Muscle of leg (tissue), 16 donors: ENCODE measurements at places on chromosomes 16 and 17. TPM values are rescaled to one million over a fixed set of nuclear protein-coding genes. Genes with fewer than 3 reads are reported as not detected.

DNA sequence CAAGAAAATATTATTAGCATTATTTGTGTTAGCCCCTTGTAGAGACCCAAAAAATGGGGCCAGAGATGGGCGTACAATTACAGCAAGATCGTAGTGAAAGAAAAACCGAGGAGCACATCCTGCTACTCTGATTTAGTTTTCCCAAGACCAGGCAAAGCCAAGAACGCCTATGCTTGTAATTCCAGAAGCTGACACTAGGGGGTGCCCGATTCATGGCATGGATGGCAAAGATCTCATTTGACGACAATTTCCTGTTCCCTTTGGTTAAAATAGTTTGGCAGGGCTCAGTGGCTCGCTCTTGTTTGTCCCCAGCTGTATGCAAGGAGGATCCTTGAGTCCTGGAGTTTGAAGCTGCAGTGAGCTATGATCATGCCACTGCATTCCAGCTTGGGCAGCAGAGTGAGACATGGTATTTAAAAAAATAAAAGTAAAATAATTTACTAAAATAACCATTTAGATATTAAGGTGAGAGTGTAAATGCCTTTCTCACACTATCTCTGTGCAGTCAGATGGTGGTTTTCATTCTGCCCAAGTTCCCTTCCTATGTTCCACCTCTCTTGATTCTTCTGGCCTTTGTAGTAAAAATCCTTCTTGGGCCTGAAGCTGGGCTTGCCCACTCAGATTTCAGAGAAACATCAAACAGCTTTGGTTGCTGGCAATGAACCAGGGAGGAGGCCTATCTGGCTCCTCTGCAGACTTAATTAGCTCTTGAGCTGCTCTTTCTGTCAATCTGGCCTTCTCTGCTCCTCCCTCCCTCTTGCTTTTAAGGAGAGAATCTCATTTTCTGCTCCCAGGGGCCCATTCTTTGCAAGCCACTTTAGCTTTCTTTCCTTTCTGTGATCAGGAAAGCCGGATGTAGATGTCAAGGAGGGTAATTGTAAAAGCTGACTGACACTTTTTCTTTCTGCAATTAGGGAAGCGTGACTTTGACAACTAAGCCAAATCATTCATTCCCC, 31.2 kb downstream of the TMEM238L start:
- peak; percentile 64 for DNase-seq
- no peak overlapping the region for H3K4me3 ChIP-seq
- H3K27ac ChIP-seq: peak overlapping the region; percentile 3
- H3K4me1 ChIP-seq: peaks cover 11% of the 10 kb centered on the region
- H3K27me3 ChIP-seq: no peaks in the 10 kb centered on the region

DNA sequence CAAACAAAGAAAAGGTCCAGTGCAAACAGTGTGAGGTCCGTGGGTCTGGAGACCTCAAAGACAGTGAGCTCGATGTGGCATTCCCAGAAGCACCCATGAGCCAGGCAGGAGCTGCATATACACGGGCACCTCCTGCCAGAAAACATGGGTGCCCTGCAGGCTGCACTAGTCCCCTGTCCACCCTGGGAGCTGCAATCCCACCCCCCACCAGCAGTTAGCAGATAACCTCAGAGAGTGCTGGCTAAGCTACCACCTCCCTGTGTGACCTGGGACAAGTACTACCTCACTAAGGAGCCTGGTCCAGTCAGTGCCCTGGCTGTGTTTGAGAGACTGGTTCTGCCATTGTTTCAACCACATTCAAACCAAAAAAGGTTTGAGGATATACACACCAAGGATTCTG, 135.7 kb downstream of the ZNF423 start:
- no peak overlapping the region for H3K4me3 ChIP-seq
- H3K36me3 ChIP-seq: no peaks in the 10 kb centered on the region
- H3K27me3 ChIP-seq: no peaks in the 10 kb centered on the region
- peaks cover 15% of the 10 kb centered on the region for H3K4me1 ChIP-seq
- H3K27ac ChIP-seq: no peak overlapping the region

- H3K27ac ChIP-seq: peak overlapping the region; percentile 83
- no peaks in the 10 kb centered on the region for H3K27me3 ChIP-seq
- H3K4me1 ChIP-seq: peaks cover 30% of the 10 kb centered on the region
- no peaks in the 10 kb centered on the region for H3K36me3 ChIP-seq
- peak; percentile 96 for DNase-seq
Observed at GRCh38 chr17:68775318-68775717, 174.2 kb upstream of the FAM20A start.

- H3K27me3 ChIP-seq: no peaks in the 10 kb centered on the region
- H3K4me1 ChIP-seq: no peaks in the 10 kb centered on the region
- no peak overlapping the region for H3K4me3 ChIP-seq
- no peaks in the 10 kb centered on the region for H3K36me3 ChIP-seq
- H3K27ac ChIP-seq: no peak overlapping the region
Observed at GRCh38 chr16:27439271-27440018, 37.5 kb downstream of the IL21R start.

GRCh38 chr16:85492295-85492864, 120.7 kb upstream of the GSE1 start:
- peak overlapping the region; percentile 13 for H3K27ac ChIP-seq
- no peaks in the 10 kb centered on the region for H3K27me3 ChIP-seq
- no peaks in the 10 kb centered on the region for H3K36me3 ChIP-seq
- no peak for DNase-seq

- H3K36me3 ChIP-seq: peaks cover 17% of the 10 kb centered on the region
- no peaks in the 10 kb centered on the region for H3K4me1 ChIP-seq
- no peak overlapping the region for H3K27ac ChIP-seq
- no peak for DNase-seq
- no peak overlapping the region for H3K4me3 ChIP-seq
Observed at GRCh38 chr16:69301187-69301586, 10.0 kb upstream of the VPS4A start.

GRCh38 chr17:52756746-52757145, 598.2 kb upstream of the CA10 start:
- H3K36me3 ChIP-seq: no peaks in the 10 kb centered on the region
- H3K4me1 ChIP-seq: peaks cover 2% of the 10 kb centered on the region
- H3K27ac ChIP-seq: peak overlapping the region; percentile 74
- peak; percentile 62 for DNase-seq
- no peaks in the 10 kb centered on the region for H3K27me3 ChIP-seq

DNA sequence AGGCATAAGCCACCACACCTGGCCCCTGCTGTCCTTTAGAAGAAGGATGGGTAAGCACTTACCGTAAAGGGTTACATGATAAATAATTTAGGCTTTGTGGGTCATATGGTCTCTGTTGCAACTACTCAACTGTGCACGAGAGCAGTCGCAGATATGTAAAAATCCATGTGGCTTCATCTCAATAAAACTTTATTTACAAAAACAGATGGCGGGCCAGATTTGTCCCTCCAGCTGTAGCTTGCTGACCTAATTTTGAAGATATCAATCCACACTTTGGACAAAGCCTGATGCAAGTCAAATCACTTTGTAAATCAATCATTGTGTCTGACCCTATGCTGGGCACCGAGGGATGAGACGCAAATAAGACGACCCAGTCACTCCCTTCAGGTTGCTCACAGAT, 12.1 kb downstream of the TEKT5 start:
- peaks cover 4% of the 10 kb centered on the region for H3K27me3 ChIP-seq
- no peak for DNase-seq
- H3K4me1 ChIP-seq: peaks cover 7% of the 10 kb centered on the region
- no peak overlapping the region for H3K4me3 ChIP-seq
- H3K36me3 ChIP-seq: no peaks in the 10 kb centered on the region
- no peak overlapping the region for H3K27ac ChIP-seq

DNA sequence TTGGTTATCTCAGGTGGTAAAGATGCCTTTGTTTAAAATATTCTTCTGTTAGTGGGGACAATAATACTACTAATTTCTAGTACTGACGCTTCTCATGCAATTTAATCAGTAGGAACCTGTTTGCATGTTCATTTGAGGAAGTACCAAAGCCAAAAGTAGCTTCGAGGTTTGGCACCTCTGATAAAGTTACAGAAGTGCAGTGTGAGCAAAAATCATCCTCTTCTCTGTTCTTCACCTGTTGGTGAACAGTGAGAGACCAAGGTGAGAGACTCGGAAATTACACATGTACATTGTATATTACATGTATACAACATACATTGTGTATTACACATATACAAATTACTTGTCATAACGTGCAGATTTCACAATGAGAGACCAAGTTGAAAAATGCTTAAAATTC, 404.6 kb downstream of the MAF start:
- no peaks in the 10 kb centered on the region for H3K27me3 ChIP-seq
- H3K36me3 ChIP-seq: no peaks in the 10 kb centered on the region
- H3K4me3 ChIP-seq: no peak overlapping the region
- no peaks in the 10 kb centered on the region for H3K4me1 ChIP-seq
- DNase-seq: no peak

C17orf50 gene
- not detected for total RNA-seq

KRT39 gene
- 3.8 TPM for total RNA-seq

CD79B gene
- total RNA-seq: 3.8 TPM

APOBR gene
- total RNA-seq: 0.18 TPM

SOX9 gene
- 2.8 TPM for total RNA-seq

PPY gene
- 0.18 TPM for total RNA-seq

SPHK1 gene
- 1.7 TPM for total RNA-seq
